Mesendoderm (in vitro differentiated cells): ENCODE measurements at places on chromosomes 13 and 19.

- H3K27ac ChIP-seq, result no peak overlapping the region
- no peaks in the 10 kb centered on the region for H3K4me1 ChIP-seq
- H3K4me3 ChIP-seq, result no peak overlapping the region
- no peaks in the 10 kb centered on the region for H3K36me3 ChIP-seq
- no peaks in the 10 kb centered on the region for H3K27me3 ChIP-seq
- DNase-seq, result no peak
These were observed 41.7 kb upstream of the ATP11A start for GRCh38 chr13:112648101-112648500.

DNA sequence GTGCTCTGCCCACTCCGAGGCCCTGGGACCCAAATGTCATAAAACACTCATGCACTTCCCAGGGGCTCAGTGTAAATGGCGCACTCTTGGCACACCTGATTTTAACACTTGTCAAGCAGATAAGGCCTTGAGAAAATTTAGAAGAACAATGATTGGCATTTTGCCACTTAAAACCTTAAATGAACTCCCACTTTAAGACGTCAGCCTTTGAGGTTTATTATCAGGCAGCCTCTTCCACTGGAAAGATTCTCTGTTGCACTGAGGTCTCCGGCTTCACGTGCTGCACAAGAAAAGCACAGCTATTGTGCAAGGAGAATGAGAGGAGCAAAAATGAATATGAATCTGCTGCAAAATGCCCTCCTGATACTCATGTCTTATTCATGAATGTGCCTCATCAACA lies 38.5 kb upstream of the ATP11A start:
- H3K36me3 ChIP-seq, result no peaks in the 10 kb centered on the region
- DNase-seq, result no peak
- no peaks in the 10 kb centered on the region for H3K4me1 ChIP-seq
- H3K4me3 ChIP-seq, result no peak overlapping the region

- H3K36me3 ChIP-seq, result peaks cover 6% of the 10 kb centered on the region
- no peak overlapping the region for H3K4me3 ChIP-seq
- DNase-seq, result no peak
- H3K27me3 ChIP-seq, result no peaks in the 10 kb centered on the region
These were observed 26.8 kb downstream of the CLDN10 start for GRCh38 chr13:95579303-95579702.

- H3K4me3 ChIP-seq, result no peak overlapping the region
- no peak overlapping the region for H3K27ac ChIP-seq
- no peak for DNase-seq
- no peaks in the 10 kb centered on the region for H3K36me3 ChIP-seq
- no peaks in the 10 kb centered on the region for H3K4me1 ChIP-seq
These were observed 48.2 kb upstream of the N4BP2L1 start for GRCh38 chr13:32476021-32476731.

GRCh38 chr19:16077984-16078758 lies 1.9 kb downstream of the TPM4 start:
- H3K27ac ChIP-seq, result peak overlapping the region; percentile 93
- peak overlapping the region; percentile 46 for H3K4me3 ChIP-seq
- H3K4me1 ChIP-seq, result peaks cover 4% of the 10 kb centered on the region
- DNase-seq, result peak; percentile 74

GRCh38 chr19:47111006-47111621 lies 2.5 kb downstream of the ZC3H4 start:
- H3K36me3 ChIP-seq, result no peaks in the 10 kb centered on the region
- peak overlapping the region; percentile 99 for H3K27ac ChIP-seq
- no peaks in the 10 kb centered on the region for H3K27me3 ChIP-seq
- no peaks in the 10 kb centered on the region for H3K4me1 ChIP-seq
- H3K4me3 ChIP-seq, result peak overlapping the region; percentile 74

GRCh38 chr19:19040417-19040816 lies 7.0 kb downstream of the ARMC6 start:
- peaks cover 9% of the 10 kb centered on the region for H3K36me3 ChIP-seq
- no peak overlapping the region for H3K4me3 ChIP-seq
- no peak for DNase-seq
- H3K4me1 ChIP-seq, result no peaks in the 10 kb centered on the region
- H3K27me3 ChIP-seq, result no peaks in the 10 kb centered on the region
- no peak overlapping the region for H3K27ac ChIP-seq

DNA sequence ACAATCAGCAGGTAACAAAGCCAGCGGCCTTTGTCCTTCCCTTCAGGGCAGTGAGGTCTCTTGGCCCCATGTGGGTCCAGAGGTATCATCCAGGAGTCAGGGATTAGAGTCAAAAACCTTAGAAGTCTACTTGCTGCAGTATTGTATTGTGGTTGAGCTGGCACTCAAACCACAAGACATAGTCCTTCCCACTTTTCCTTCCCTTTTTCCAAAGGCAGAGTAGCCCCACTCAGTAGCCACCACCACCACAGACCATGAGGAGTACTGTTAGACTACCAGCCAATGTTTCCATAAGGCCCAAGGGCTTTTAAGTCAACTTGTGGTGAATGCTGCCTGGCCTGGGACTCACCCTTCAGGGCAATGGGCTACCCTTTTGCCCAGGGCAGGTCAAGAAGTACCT lies 27.1 kb upstream of the CCNA1 start:
- H3K27ac ChIP-seq, result no peak overlapping the region
- no peaks in the 10 kb centered on the region for H3K36me3 ChIP-seq
- no peak for DNase-seq
- H3K4me3 ChIP-seq, result no peak overlapping the region
